ENCODE measurements at places on chromosomes 16 and 17.

GRCh38 chr16:71726476-71727315 lies 2.2 kb upstream of the PHLPP2 start:
- peak; percentile 40 for DNase-seq

- no peak for DNase-seq
Observed at GRCh38 chr16:77949445-77949844, 72.9 kb upstream of the CLEC3A start.

- DNase-seq: peak; percentile 99
Observed at GRCh38 chr16:66521951-66522771, 27.8 kb downstream of the TK2 start.

- DNase-seq: no peak
Observed at GRCh38 chr17:42180411-42180921, 476 bp downstream of the KCNH4 start.

GRCh38 chr16:67235816-67236562 lies 9.1 kb downstream of the TMEM208 start:
- DNase-seq: peak; percentile 65

All from inflammatory macrophage (primary cell).